ENCODE measurements at places on chromosomes 1 and 21.
A peak's percentile ranks its signal among the peaks of the same experiment; 100 is the strongest.

- DNase-seq: no peak
These were observed 1042.6 kb downstream of the PLA2G4A start for GRCh38 chr1:187871177-187871845.

DNA sequence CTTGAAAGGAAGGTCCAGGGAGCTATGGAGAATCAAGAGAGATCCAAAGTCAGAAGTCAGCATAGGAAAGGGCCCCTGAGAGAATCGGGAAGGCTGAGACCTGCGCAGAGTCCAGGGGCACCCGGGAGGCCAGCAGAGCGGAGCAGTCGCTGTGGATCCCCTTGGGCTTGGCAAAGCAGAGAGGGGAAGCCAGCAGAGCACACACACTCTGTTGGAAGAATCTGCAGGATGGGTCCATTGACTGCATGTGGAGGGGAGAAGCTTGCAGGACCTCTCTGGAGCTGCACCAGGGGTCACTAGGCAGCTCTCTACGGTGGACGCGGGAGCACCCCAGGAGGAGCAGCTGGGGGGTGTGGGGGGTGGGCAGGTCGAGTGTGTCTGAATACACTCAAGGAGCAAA is 6.4 kb downstream of the RIPK4 start:
- no peak for DNase-seq

DNA sequence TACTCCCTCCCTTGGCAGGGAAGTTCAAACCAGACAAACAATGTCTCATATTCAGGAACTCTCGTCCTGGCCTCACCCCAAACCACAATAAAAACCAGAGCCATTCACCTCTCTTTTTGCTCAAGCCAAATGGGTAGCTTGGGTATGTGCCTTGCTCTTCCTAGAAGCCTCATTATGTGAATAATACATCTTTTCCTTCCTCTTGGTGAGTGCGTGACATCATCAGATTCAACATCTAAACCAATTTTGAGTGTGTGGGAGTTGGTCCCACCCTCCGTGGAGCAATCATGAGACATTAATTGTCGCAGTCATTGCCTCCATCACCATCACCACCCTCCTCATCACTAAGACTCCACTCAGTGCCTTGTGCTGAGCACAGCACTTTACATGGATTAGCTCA is 482.9 kb downstream of the PTPRU start:
- DNase-seq: no peak

- no peak for DNase-seq
These were observed 80.7 kb downstream of the KAZN start for GRCh38 chr1:14679027-14679688.

GRCh38 chr1:168295411-168296114 is 14.9 kb downstream of the TBX19 start:
- DNase-seq: no peak

GRCh38 chr1:29933067-29933466 is 696.7 kb downstream of the PTPRU start:
- peak; percentile 21 for DNase-seq

DNA sequence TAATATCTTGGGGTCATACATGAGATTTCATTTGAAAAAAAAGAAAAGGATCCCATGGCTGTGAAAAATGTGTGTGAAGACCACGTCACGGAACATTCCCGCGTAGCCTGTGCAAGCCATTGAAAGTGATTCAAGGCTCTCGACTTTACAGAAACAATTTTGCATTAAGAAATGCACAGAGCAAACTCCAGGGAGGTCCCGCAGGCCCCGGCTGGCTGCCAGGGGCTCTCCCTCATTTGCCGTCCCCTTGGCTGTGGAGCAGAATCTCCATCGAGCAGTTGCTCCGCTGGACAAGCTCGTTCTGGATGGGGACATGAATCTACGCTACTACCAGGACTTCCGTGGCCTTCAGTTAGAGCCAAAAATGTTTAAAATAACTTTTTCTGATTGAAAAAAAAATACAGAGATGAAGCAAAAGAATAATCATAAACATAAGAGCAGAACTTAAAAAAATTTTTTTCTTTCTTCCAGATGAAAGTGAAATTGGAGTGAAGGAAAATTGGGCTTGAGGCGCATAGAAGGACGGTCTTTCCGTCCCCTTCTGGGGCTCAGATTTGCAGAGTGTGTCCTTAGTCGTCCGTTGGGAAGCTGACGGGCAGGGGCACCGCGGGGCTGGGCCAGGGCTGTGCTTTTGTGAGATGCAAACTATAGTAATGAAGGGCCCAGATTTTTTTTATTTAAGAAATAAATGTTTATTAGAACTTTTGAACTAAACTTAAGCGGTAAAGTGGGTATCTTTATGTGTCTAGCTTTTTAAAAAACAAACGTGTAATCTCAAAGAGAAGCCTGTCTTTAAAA is 68.1 kb upstream of the ARHGEF16 start:
- DNase-seq: no peak

- no peak for DNase-seq
These were observed 37.5 kb downstream of the CAMTA1 start for GRCh38 chr1:6822530-6823359.

DNA sequence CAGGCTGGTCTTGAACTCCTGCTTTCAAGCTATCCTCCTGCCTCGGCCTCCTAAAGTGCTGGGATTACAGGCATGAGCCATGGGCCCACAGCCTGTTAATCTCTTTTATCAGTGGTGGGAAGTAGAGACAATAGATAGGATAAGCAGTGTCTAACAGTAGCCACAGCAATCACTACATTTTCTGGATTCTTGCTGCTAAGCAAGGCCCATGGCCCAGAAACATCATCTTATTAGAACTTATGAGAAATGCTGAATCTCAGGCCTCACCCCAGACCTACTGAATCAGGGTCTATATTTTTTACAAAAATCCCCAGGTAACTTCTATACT is 29.7 kb downstream of the IGFN1 start:
- no peak for DNase-seq

- DNase-seq: no peak
These were observed 101.0 kb downstream of the DENND1B start for GRCh38 chr1:197674286-197674685.

DNA sequence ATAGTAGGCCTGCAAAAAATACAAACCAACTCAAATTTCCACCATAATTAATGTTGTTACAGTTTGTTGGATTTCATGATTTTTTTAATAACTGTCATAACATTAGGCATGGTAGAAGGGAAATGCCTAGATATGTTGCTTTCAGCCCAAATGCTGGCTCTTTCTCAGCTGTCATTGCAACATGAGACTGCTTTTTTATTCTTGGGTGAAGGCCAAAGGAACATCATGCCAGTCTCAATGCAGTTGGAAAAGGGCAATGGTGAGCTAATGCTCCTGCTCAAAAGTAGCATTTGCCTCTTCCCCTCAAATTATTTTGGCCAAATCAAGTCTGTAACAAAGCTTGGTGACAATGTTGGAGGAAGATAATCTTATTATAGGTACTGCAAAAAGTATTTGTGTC is 877.7 kb upstream of the PRMT6 start:
- DNase-seq: no peak

GRCh38 chr1:233065685-233066084 is 115.3 kb downstream of the NTPCR start:
- no peak for DNase-seq

GRCh38 chr1:53465023-53465957 is 6.1 kb downstream of the DMRTB1 start:
- DNase-seq: no peak

- no peak for DNase-seq
These were observed 3.8 kb downstream of the ATP8B2 start for GRCh38 chr1:154329152-154329521.

- DNase-seq: no peak
These were observed 25.2 kb downstream of the C1QB start for GRCh38 chr1:22677931-22678896.

GRCh38 chr1:109181085-109181806 is 32.5 kb upstream of the SARS1 start:
- peak; percentile 98 for DNase-seq

DNA sequence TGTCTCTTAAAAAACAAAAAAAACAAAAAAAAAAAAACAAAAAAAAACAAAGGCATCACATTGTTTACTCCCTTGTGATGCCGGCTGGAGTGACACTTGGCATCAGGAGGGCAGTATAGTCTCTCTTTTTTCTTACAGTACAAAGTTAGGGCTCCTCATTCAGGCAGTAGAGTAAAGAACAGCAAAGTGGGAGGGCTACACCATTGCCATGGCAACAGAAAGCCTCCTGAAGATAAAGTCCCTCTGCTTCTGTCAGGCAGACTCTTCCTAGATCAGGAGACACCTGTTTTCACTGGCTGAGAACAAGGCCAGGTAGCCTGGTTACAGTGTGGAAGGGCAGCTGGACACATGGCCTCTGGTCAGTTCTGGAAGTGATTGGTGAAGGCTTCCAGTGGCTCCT is 41.3 kb upstream of the RAB3GAP2 start:
- no peak for DNase-seq

DNA sequence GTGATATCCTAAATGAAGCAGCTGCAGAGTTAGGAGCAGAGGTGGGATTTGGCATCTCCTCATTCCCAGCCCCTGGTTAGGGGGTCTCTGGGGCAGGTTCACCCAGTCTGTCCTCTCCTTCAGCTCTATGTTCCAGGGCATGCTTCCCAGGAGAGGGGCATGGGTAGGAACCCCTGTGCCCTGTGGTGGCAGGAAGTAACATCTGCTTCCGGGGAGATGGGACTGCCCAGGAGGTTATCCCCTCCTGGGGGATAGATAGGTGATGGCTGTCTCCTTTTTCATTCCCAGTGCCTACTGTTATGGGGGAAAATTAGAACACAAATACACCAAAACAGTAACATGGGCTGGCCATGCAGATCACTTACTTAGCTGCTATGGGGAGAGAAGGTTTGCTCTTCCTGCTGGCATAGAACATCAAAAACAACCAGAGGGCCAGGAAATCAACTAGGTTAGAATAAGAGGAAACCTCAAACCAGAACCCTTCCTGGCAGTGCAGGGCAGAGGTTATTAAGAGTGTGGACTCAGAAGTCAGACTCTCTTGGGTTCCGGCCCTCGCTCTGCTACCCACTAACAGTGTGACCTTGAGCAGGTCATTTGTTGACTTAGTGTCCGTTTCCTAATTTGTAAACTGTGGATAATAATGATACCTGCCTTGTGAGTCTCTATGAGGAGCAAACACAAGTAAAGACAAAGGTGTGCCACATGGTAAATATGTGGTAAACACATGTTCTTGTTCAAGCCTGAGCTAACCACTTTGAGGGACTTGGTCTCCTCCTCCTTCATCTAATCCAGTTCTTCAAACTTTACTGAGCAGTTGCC is 157.8 kb upstream of the JUN start:
- DNase-seq: no peak

- DNase-seq: no peak
These were observed 856 bp downstream of the LHX9 start for GRCh38 chr1:197917805-197918651.

DNA sequence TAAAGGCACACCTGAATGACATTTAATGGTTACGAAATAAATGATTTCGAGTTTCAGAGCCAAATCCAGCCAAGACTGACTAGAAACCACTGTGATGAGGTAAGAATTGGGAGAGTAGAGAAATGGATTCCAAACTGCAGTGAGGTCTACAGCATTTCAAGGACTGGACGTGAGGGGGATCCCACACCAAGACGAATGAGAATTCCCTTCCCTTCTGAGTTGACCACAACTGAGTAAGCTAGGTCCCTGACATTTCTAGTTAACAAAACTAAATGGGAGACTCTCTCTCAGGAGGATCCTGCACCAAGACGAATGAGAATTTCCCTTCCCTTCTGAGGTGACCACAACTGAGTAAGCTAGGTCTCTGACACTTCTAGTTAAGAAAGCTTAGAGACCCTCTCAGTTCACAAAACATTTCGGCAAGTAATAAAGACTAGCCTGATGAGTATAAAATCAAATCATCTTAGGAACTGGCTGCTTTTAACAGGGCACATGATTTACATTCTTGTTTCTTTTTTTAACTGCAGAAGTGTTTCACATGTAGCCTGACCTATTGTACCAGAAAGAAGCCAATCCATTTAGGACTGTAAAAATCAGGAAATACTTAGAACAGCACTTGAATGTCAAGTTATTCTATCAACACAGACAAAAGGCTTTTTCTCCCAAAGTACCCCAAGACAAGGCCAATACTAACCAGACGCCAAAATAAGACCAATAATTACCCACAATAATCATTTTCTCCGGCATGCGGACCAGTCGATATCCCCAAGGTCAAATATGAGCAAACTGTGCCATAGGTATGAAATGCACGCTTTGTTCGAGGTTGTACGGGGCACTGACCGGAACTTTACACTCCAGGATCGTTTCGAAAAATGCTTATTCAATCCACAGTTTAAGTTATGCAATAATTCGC is 1.4 kb upstream of the SPATA1 start:
- no peak for DNase-seq

GRCh38 chr1:6105763-6106162 is 60.1 kb downstream of the KCNAB2 start:
- no peak for DNase-seq

DNA sequence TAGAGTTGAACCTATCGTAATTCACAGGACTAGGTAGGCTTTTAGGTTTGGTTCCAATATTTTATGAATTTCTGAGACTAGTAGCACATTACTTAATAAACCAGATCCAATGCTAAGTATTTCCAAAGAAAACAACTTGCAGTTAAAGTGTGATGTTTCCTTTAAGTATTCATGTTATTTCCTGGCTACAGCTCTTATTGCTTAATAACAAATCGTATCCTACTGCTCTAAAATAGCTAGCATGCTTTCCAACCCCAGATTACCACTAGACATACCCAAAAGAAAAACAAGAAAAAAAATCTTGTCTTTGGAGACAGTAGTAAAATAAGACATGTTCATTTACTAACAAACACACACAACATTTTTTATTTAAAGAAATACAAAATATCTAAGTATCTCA is 898 bp downstream of the KRTAP27-1 start:
- DNase-seq: no peak

DNA sequence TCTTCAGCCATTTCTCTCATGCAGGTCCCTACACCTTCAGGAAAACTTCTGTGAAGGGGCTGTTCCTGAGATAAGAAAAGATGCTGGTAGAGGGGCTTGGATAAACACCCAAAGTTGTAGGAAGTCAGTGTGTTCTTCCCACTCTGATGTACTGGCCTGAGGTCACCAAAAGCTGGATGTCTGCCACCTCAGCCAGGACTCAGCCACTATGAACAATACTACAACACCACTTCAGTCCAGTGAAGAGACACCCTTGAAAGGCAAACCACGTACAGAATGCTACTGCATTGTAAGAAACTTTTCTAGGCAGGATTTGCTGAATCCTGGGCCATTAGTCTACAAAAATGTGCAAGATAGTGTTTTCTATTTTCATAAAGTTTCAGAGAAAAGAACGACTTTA is 2.4 kb downstream of the PTPN14 start:
- DNase-seq: no peak

- peak; percentile 21 for DNase-seq
These were observed at the start of gene DNAJC6 for GRCh38 chr1:65309304-65310077. TSS of gene DNAJC6 (plus strand) at chr1:65309543. CDS start at chr1:65309746, 203 bp downstream.

GRCh38 chr1:91596474-91596873 is 95.8 kb downstream of the CDC7 start:
- DNase-seq: no peak

DNA sequence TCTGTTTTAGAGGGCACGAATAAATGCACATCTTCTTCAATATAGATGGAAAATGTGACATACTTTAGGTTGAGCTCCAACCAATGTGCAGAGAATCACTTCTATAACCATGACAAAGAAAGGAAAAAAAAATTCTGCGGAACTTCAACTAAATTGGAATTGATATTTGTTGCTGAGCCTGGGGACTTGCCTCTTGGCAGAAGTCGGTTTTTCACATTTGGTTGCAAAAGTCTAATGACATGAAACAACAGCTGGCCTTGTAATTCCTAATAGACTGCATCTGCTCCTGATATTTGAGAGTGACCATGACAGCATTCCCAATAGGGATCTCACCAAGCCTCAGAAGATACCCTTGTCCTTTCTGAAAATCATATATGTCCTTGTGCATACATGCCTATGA is 112.8 kb downstream of the PRRX1 start:
- DNase-seq: no peak

- no peak for DNase-seq
These were observed 6.3 kb upstream of the IFNGR2 start for GRCh38 chr21:33396951-33397350.
